NCI-H2227 treated with DMSO at 0.1 percent for 48 hours (cell line): ENCODE measurements at places on chromosomes 11 and 22.

DNA sequence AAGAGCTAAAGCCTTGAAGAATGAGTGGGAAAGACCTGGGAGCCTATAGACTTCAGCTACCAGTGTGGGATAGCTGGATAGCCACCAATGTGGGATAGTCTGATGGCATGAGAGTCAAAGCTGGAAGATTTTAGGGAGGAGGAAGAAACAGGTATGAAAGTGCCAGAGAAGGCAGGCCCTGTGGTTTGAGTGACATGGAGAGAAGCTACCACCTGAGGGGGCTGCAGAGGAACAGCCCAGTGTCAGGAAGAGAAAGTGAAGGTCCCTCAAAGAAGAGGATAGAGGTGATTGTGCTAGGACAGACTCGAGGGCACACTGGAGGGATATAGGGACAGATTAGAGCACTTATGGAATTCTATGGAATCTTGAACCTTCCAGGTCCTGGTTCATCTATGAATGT lies 23.1 kb upstream of the PAX6 start:
- DNase-seq = no peak

- DNase-seq = no peak
Observed at GRCh38 chr22:28953403-28953802, 70.0 kb downstream of the ZNRF3 start.

- no peak for DNase-seq
Observed at GRCh38 chr11:84163116-84163515, 876.9 kb upstream of the CCDC90B start.

DNA sequence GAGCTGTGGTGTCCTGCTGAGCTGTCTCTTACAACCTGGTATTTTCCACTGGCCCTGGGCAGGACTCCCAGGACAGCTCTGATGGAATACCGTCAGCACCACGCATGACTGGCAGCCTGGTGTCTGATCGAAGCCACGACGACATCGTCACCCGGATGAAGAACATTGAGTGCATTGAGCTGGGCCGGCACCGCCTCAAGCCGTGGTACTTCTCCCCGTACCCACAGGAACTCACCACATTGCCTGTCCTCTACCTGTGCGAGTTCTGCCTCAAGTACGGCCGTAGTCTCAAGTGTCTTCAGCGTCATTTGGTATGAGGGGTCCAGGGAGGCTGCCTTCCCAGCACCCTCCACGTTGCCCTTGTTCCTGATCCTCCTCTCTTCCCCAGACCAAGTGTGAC lies 2.4 kb downstream of the KAT5 start:
- no peak for DNase-seq

- DNase-seq = no peak
Observed at GRCh38 chr11:37333345-37333744, 735.3 kb upstream of the RAG2 start.

- no peak for DNase-seq
Observed at GRCh38 chr11:110249066-110249465, 47.3 kb downstream of the RDX start.

DNA sequence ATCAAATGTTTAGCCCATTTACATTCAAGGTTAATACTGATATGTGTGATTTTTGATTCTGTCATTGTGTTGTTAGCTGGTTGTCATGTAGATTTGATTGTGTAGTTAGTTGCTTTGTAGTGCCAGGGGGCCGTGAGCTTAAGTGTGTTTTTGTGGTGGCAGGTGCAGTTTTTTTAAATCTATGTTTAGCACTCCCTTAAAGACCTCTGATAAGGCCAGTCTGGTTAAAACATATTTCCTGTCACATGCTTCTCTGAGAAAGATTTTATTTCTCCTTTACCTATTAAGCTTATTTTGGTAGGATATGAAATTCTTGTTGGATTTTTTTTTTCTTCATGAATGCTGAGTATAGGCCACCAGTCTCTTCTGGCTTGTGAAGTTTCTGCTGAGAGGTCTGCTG lies 540.6 kb downstream of the LUZP2 start:
- DNase-seq = no peak

- DNase-seq = no peak
Observed at GRCh38 chr11:72524711-72525110, 90.4 kb upstream of the CLPB start.
